ENCODE measurements at places on chromosomes 2 and 18.

GRCh38 chr18:58670404-58671110 lies 708 bp upstream of the MALT1 start:
- no peak for DNase-seq

DNA sequence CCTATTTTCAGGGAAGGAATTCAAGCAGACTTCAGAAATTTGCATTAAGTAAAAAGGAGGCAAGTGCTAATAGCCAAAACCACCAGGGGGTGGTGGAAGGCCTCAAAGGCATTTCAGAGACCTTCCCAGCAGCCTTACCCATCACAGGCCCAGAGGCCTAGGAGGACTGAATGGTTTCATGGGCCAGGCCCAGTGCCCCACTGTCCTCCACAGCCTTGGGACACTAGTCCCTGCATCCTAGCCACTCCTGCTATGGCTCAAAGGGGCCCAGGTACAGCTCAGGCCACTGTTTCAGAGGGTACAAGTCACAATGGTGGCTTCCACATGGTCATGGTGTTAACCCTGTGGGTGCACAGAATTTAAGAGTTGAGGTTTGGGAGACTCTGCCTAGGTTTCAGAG lies 58.6 kb upstream of the CHAC2 start:
- no peak for DNase-seq

DNA sequence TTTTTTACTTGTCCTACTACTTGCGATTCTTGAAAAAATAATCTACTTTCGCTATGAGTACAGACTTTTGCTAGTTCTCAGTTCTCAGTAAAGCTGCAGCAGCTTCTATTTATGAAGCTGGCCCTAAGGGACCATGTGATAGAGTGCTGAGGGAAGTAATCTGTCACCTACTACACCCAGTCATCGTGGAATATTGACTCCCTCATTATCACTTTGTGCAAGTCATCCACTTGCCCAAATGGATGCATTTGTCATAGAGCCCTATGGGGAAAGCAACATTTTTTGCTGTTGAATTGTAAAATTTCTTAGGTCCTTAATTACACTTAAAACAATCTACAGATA lies 1919.8 kb downstream of the SUCLG1 start:
- no peak for DNase-seq

DNA sequence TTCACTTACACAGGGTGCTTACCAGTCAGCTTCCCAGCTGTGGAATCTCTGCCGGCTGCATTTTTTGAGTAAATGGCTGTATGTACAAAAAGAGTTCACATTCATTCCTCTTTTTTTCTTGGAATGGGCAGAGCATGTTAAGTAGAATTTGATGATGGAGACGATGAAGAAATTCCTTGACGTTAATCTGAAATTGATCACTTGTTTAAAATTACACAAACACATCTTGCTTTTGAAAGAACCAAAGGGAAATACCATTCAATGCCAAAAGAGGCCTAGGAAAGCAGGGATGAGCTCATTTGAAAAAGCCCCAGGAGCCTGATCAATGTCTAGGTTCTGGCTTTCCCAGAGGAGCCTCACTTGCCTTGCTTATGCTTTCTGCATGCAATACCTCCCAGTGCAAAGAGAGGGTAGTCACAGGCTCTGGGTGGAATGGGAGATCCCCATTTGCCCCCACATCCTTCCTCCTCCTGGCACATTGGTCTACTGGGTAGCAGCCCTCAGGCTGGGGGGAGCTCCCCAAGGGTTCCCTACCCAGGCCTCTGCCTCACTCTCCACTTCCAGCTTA lies 12.3 kb upstream of the SMAD7 start:
- DNase-seq = no peak

- no peak for DNase-seq
These were observed 95.6 kb upstream of the CDC42EP3 start for GRCh38 chr2:37767046-37767445.

DNA sequence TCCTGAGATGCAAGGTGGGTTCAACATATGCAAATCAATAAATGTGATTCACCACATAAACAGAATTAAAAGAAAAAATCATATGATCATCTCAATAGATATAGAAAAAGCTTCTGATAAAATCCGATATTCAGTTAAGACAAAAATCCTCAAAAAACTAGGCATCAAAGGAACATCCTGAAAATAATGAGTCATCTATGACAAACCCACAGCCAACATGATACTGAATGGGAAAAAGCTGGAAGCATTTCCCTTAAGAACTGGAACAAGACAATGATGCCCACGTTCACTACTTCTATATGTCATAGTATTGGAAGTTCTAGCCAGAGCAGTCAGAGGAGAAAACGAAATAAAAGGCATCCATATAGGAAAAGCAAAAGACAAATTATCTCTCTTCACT lies 80.4 kb downstream of the MYO3B start:
- DNase-seq = peak; percentile 57

- DNase-seq = no peak
These were observed 75.8 kb downstream of the DGKD start for GRCh38 chr2:233430081-233430480.

- no peak for DNase-seq
These were observed 84.4 kb downstream of the SESTD1 start for GRCh38 chr2:179180242-179180641.

DNA sequence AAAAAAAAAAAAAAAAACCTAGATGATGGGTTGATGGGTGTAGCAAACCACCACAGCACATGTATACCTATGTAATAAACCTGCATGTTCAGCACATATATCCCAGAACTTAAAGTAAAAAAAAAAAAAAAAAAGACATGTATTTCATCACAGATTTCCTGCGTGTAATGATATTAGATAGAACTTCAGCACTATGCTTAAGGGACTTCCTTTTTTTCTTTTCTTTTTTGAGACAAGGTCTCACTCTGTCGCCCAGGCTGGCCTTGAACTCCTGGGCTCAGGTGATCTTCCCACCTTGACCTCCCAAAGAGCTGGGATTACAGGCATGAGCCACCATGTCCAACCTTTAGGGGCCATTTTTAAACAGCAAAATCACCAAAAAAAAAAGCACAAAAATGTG lies 42.0 kb downstream of the NEURL3 start:
- DNase-seq = no peak

DNA sequence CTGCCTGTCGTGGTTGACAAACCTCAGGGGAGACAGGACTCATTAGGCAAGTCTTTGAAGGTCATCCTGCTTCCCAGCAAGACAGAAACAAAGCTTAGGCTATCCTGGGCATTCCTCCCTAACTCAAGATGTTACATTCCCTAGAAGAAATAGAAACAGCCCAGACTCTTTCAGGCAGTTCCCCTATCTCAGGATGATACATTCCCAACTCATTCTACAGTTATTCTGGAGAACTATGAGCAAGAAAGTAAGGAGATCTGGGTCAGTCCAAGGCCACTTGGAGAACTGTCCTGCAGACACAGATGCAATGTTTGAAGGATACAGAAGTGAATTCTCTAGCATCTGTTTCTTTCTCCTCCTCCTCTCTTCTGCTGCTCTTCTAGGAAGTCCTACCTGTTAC lies 220.1 kb upstream of the NCKAP5 start:
- DNase-seq = peak; percentile 11

Data from HT1080 (cell line).